Cardiac muscle cell (in vitro differentiated cells and primary cell): ENCODE measurements at places on chromosomes 6 and 20. TPM values are rescaled to one million over a fixed set of nuclear protein-coding genes. Genes with fewer than 3 reads are reported as not detected.

DNA sequence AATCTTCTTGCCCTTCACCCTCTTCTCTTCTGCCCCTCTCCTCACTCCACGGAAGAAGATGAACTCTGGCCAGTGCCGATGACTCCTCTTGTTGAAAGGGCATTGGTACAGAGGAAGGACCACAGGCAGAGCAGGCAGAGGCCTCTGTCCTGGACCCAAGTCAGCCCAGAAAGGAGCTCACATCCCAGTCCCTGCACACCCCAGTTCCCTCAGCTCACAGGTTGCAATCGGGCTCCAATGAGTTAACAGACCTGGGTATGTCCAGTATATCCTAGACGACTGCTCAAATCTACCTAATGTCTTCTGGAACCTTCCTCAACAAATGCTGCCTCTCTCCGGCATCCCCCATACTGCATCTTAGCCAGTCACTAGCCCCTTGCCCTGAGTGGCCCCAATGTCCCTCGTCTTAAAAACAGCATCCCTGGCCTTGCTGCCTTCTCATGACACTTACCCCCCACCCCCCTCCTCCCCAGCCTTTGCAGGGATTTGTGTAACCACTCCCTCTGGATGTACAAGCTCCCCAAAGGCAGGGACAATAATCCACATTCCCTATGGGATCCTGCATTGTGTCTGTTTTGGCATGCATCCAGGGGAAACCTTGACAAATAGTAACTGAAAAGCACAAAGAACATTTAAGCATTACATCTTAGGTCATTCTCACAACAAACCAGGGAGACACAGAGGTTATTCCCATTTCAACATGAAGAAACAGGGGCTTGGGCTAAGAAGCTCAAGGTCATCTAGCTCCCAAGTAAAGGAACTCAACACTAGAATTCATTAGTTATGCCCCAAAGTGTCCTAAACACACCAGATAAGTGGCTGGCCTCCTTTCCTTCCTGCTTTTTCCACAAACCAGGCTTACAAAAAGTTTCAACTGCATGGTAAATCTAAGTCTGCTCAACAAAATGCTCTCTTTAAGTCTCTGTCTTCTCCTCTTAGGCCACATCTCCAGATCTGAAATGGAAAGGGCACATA lies 45.1 kb downstream of the TRERF1 start:
- H3K4me3 ChIP-seq: no peak overlapping the region
- no peaks in the 10 kb centered on the region for H3K27me3 ChIP-seq
- H3K4me1 ChIP-seq: peaks cover 7% of the 10 kb centered on the region
- no peak overlapping the region for H3K27ac ChIP-seq

- H3K27ac ChIP-seq: no peak overlapping the region
- no peak for DNase-seq
- H3K27me3 ChIP-seq: no peaks in the 10 kb centered on the region
- no peak overlapping the region for H3K4me3 ChIP-seq
- H3K36me3 ChIP-seq: no peaks in the 10 kb centered on the region
Measured at GRCh38 chr6:20319520-20320357, 81.9 kb upstream of the E2F3 start.

GRCh38 chr6:21245488-21245887 lies 348.1 kb upstream of the SOX4 start:
- H3K27me3 ChIP-seq: no peaks in the 10 kb centered on the region
- H3K4me1 ChIP-seq: peaks cover 11% of the 10 kb centered on the region
- H3K4me3 ChIP-seq: no peak overlapping the region

DNA sequence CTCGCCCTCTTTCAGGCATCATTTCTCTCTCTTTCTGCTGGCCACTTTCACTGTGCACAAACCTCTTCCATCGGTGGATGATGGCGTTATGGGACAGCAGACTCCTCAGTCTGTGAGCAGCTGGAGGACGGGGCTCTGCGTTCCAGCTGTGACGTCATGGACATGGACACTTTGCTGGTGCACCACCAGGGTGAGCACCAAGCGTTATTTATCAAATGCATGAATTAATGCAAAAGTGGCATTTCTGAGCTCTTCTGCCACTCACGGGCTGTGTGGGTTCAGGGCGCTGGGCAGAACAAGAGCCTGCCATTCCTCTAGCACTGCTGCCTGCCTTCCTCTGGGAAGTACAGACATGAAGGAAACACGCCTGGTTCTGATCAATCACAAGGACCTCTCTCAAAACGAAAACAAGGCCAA lies 82.9 kb upstream of the MPC1 start:
- no peaks in the 10 kb centered on the region for H3K27me3 ChIP-seq
- no peaks in the 10 kb centered on the region for H3K4me1 ChIP-seq
- no peak overlapping the region for H3K27ac ChIP-seq
- DNase-seq: no peak

DNA sequence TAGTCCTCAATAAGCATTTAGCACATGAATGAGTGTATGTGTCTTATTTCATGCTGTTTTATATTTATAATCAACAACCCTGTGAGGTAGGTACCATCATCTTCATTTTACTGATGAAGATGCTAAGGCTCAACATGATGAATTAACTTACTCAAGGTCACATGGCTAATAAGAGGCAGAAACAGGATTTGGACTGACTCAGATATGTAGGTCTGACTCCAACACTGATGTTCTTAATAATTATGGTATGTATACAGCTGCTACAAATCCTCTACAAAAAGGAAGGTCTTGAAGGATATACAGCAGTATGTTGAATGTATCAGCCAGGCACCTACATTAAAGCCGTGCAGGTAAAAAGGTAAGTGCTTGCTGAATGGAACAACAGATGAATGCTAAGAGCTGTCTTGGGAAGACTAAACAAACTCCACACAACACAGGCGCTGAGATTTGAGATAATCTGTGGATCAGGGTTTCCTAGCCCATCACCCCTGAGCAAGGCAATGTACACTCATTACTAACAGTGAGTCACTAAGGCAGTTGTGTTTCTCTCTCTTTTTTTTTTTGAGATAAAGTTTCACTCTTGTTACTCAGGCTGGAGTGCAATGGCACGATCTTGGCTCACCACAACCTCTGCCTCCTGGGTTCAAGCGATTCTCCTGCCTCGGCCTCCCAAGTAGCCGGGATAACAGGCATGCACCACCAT lies 31.9 kb downstream of the TTI1 start:
- DNase-seq: no peak
- H3K4me3 ChIP-seq: no peak overlapping the region
- peaks cover 24% of the 10 kb centered on the region for H3K36me3 ChIP-seq

- no peak overlapping the region for H3K4me3 ChIP-seq
- no peaks in the 10 kb centered on the region for H3K36me3 ChIP-seq
- DNase-seq: peak; percentile 56
- H3K27me3 ChIP-seq: no peaks in the 10 kb centered on the region
- H3K4me1 ChIP-seq: no peaks in the 10 kb centered on the region
Measured at GRCh38 chr20:16922834-16923233, 174.7 kb downstream of the OTOR start.

- no peaks in the 10 kb centered on the region for H3K36me3 ChIP-seq
- no peaks in the 10 kb centered on the region for H3K27me3 ChIP-seq
- no peak overlapping the region for H3K27ac ChIP-seq
- DNase-seq: peak; percentile 47
- no peak overlapping the region for H3K4me3 ChIP-seq
Measured at GRCh38 chr6:136415351-136416007, 125.8 kb upstream of the BCLAF1 start.

DNA sequence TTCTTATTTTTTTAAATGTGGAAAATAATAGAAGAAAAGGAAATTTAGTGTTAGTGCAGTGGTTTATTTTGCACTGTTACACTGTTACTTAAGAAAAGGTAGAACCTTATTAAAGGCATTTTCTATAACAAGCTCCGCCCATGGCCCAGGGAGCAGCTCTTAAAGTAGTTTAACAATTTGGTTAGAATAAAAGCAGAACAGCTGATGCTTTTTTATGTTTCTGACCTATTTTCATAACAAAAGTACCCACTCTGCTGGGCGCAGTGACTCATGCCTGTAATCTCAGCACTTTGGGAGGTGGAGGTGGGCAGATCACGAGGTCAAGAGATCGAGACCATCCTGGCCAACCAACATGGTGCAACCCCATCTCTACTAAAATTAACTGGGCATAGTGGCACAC lies 32.6 kb downstream of the DSTN start:
- H3K36me3 ChIP-seq: peaks cover 54% of the 10 kb centered on the region
- no peak for DNase-seq
- no peak overlapping the region for H3K4me3 ChIP-seq
- no peaks in the 10 kb centered on the region for H3K4me1 ChIP-seq

DNA sequence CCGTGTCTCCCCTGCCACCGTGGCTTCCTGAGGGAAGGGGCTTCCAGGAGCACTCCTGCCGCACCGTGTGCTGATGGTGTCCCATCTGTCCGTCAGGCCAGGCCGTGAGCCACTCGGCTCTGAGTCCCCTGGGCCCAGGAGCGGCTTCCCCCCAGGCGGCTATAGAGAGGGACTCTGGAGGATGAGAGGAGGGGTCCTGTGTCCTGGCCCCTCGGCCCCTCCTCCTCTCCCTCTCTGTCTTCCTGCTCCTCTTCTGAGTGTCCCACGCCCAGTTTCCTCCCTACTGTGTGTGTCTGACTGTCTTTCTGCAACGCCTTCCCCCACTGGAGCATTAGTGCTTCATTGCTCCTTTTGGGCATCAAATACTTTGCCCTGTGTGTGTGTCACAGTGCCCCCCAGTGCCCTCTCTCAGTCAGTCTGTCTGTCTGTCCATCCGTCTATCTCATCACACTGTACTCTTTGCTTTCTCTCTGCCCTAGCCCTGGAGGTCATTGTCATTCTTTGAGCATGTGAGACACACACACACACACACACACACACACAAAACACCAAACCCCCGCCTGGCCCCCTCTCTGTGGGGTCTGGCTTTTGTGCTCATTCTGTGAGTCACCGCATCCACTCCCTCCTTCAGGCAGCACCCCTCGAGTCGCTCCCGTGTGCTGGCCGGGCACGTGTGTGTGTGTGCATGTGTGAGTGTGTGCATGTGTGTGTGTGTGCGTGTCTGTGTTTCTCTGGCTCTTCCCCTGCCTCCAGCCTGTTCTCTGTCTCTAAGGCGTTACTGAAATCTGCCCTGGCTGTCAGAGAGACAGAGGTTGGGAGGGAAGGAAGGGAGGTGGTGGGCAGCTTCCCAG lies 71.9 kb downstream of the SRC start:
- peaks cover 8% of the 10 kb centered on the region for H3K4me1 ChIP-seq
- no peaks in the 10 kb centered on the region for H3K36me3 ChIP-seq
- DNase-seq: peak; percentile 28
- no peak overlapping the region for H3K27ac ChIP-seq

- peak overlapping the region; percentile 99 for H3K4me3 ChIP-seq
- H3K27me3 ChIP-seq: no peaks in the 10 kb centered on the region
- H3K36me3 ChIP-seq: peaks cover 13% of the 10 kb centered on the region
- H3K27ac ChIP-seq: peak overlapping the region; percentile 93
Measured at GRCh38 chr20:6768228-6769140, 998 bp downstream of the BMP2 start.

- H3K4me3 ChIP-seq: no peak overlapping the region
- H3K4me1 ChIP-seq: no peaks in the 10 kb centered on the region
- no peak for DNase-seq
- no peak overlapping the region for H3K27ac ChIP-seq
- H3K36me3 ChIP-seq: no peaks in the 10 kb centered on the region
Measured at GRCh38 chr6:113512576-113512975, 344.6 kb upstream of the MARCKS start.

DNA sequence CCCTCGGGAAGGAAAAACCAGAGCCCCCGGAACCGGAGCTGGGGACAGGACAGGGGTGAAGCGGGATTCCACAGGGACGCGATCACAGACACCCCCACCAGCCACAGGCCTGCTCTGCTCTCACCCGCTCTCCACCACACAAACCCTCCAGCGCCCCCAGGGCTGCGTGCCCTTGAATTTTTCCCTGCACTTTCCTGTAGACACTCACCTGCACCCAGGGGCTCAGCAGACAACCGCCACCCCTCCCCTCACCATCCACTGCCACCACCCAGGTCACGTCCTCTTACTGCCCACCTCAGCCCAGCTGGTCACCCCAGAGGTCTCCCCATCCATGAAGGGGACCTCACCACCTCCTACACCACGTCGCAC lies 631 bp downstream of the ULBP2 start:
- no peaks in the 10 kb centered on the region for H3K36me3 ChIP-seq
- no peaks in the 10 kb centered on the region for H3K4me1 ChIP-seq

GRCh38 chr6:87473419-87473903 lies 687 bp downstream of the SLC35A1 start:
- H3K4me3 ChIP-seq: peak overlapping the region; percentile 96
- H3K4me1 ChIP-seq: peaks cover 4% of the 10 kb centered on the region
- H3K27me3 ChIP-seq: peaks cover 2% of the 10 kb centered on the region
- DNase-seq: no peak

MCHR2 gene
- total RNA-seq: not detected in 2 replicates

IL20RA gene
- total RNA-seq: 0.71 and 0.99 TPM in 2 replicates

DEFB124 gene
- total RNA-seq: not detected in 2 replicates

FOXC1 gene
- total RNA-seq: 3.4 and 6.2 TPM in 2 replicates

MEI4 gene
- total RNA-seq: 0.21 and 0.36 TPM in 2 replicates

CTAGE9 gene
- total RNA-seq: not detected in 2 replicates

EGFL8 gene
- total RNA-seq: 10.2 and 18.7 TPM in 2 replicates

FAM209B gene
- total RNA-seq: not detected in 2 replicates
